Activated CD4-positive, alpha-beta T cell treated with anti-CD3 and anti-CD28 coated beads for 4 hours (primary cell): ENCODE measurements at places on chromosomes 12 and 14.
A peak's percentile ranks its signal among the peaks of the same experiment; 100 is the strongest.

- DNase-seq = no peak
Measured at GRCh38 chr12:124436366-124436765, 131.0 kb downstream of the NCOR2 start.

GRCh38 chr14:52801014-52801712 lies 9.8 kb upstream of the GNPNAT1 start:
- no peak for DNase-seq

DNA sequence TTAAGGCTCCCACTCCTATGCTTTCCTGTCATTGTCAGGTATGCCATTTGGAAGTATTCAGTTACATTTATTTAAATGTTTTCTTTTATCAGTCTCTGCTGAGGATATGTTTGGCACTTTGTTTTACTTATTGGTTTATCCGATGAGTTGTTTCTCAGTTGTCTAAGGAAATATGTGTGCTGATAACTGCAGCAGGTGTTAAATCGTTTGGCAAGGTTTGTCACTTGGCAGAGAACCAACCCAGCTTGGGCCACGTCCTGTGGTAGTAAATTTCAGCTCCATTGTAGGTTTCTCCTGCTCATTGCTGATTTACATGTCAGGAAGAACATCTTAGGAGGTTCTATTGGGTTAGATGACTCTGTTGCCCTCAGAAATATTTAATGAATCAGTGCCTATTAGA lies 22.0 kb upstream of the MGST1 start:
- no peak for DNase-seq

GRCh38 chr12:72738811-72739210 lies 466.6 kb downstream of the TRHDE start:
- DNase-seq = no peak

- DNase-seq = peak; percentile 85
Measured at GRCh38 chr14:24678801-24679247, 44.8 kb upstream of the GZMB start.

DNA sequence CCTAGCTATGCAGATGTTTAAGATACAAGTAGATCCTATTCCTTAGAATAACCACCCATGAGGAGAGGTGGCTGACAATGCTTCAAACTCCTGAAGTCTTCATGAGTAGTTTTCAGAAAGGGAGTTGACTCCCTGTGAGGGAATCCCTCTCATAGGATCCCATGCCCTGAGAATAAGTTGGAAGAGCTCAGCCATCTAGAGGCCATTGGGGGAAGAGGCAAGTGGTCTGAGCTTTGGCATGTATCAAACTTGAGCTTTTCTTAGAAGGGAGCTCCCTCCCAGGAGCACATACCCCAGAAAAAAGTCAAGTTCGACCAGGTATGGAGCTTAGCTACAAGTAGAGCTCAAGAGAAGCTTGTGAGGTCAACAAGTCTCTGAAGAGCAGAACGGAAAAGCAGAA lies 165.7 kb upstream of the RBM19 start:
- no peak for DNase-seq

DNA sequence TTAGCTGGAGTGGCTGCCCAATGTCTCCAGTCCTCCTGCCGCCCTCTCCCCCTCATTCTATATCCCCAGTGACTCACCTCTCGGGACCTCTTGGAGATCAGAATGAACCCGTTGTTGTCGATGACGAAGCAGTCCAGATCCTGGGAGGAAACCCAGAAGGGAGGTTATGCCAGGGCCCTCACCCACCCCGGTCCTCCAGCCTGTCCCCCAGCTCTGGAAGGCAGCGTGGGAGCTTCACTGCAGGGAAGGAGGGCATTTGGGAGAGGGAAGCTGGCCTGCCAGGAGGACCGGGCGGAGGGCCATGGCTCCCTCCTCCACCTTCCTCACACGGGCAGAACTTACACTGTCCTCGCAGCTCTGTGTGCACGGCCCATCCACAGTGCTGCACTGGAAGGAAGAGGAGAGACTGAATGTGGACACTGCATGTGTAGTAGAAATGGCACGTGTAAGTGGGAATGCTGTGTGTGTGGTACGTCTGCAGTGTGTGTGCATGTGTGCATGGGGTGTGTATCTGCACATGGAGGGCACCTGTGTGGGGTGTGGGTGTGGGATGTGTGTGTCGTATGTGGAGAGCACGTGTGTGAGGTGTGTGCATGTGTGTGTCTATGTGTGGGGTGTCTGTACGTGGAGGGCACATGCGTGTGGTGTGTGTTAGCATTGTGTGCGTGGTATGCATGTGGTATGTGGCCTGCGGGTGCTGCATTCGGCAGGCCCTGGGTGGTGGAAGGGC lies 10.0 kb upstream of the LRTM2 start:
- DNase-seq = no peak

DNA sequence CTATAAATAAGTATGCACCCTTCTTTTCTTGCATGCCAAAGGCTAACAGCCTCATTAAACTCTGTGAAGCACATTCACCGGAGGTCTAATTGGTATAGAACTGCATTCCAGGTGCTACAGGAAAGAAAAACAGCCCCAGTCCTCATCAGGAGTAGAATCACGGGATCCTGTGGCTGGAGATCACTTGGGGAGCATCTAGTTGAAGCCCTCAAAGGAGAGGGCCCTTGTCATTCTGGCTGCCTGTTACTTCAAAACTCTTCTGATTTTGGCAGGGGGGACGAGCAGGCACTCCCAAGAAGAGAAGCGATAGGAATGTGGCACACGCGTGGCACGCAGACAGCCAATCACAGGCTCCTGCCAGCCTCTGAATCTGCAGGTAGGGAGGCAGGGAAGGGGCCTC lies 154.4 kb downstream of the TTC7B start:
- no peak for DNase-seq

DNA sequence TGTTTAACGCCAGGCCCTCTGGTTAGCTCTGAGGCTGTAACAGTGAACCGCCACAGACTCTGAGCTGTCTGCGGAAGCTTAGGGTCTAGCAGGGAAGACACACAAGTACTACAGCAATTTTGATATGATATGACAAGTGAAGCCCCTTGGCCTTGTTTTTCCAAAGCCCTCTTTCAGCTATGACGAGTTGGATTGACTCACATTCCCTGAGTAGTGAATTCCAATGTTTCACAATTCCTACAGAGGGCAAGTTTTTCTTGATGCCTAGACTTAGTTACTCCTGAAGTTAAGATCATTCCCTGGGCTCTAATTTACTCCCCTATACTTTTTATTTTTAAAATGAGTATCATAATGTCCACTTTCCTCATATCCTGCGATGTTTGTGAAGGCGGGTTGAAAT lies 53.3 kb upstream of the CISTR start:
- no peak for DNase-seq

GRCh38 chr12:40469736-40470135 lies 222.5 kb upstream of the CNTN1 start:
- no peak for DNase-seq

DNA sequence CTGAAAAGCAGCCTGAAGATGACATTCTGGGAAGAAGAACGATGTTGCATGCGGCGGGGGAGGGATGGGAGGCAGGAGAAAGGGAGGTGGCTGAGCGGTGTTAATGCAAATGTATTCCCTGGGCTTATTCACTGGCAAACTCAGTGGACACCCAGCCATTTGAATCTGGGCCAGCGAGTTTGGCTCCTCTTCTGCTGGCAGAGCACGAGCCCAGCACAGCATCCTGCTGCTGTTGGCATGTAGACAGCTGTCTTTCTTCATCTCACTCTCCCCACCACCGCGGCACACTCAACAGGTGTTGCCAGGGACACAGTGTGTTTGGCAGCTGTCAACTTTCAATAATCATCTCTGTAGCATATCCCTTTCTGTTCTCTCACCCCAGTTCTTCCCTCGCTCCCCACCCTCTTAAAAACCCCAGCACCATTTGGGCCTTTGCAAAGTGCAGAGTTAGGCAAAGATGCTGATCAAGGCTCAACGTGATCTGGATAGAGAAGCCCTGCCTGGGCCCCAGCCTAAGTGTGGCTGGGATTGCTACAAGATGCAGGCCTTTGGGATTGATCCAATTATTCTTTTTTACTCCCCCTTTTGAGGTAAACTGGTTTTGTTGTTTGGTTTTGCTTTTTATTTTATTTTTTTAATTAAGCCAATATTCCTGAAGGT lies 131.9 kb downstream of the EXOC5 start:
- DNase-seq = no peak

DNA sequence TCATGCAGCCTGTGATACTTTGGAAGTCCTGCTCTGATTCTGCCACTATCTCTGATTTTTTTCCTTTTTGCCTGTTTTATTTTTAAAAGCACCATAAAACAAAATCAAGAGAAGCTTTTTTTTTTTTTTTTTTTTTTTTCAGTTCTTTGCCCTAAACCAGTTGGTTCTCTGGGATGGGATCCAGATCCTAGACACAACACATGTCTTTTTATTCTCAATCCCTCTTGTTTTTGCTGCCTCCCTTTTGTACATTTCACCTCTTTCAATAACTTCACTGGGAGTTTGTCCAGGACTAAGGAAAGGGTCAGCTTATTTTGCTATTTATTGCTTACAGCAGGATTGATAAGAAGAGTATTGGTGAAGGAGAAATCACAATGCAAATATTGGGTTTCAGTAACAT lies 139.4 kb downstream of the GRIP1 start:
- DNase-seq = no peak

DNA sequence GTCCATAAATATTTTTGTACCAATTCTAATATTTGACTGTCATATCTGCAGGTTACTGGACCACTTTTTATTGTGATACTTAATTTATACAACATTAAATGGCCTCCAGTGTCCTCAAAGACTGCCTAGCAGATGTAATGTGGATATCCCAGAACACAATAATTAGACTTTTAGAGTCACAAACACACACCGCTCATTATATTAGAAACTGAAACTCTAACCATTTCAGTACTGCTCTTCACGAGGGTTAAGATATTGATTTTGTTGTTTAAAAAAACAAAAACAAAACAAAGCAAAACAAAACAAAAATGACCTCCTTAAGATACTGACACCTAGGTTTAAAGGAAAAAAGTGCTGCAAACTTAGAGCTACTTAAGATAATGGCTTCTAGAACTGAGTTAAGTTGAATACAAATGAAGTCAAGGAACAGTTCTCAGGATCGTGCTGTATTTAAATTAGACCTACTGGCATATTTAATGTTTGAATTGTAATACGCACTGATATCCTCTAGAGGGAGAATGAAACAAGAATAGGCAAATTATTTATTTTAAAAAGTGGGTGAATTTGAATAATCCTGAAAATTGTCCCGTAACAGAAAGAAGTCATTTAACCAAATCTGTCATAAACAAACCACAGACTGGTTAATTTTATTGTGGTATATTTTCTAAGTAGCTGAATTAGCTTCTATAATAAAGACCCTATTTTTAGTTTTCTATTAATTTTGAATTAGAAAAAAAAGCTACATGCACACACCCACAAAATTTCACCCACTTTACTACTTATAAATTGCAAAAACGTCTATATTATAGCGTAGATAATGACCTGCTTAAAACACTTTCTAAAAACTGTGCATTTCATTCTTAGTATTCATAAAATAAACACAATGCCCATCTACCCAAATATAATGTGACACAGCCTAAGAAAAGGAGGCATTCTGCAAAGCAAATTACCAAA lies 395.2 kb upstream of the DCN start:
- DNase-seq = no peak

GRCh38 chr12:92042791-92043531 lies 102.7 kb downstream of the BTG1 start:
- no peak for DNase-seq

DNA sequence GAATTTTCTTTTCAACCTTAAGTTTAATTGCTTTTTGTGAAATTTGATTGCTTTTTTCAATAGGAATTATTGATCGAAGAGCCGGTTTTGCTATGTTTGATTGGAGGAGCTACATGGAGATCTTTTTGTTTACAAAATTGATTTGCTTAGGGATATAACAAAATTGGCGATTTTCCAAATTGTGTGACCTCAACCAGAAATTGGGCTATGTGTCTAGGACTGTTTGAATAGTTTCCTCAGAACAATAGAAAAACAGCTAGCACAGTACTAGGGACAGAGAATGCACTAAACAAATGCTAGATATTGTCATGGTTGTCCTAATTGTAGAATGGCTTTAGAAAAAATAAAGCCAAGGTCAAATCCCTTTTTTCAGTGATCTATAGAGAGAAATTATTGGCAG lies 2.4 kb downstream of the SLC17A8 start:
- no peak for DNase-seq

- DNase-seq = no peak
Measured at GRCh38 chr12:104072099-104072498, 7.8 kb downstream of the HCFC2 start.

DNA sequence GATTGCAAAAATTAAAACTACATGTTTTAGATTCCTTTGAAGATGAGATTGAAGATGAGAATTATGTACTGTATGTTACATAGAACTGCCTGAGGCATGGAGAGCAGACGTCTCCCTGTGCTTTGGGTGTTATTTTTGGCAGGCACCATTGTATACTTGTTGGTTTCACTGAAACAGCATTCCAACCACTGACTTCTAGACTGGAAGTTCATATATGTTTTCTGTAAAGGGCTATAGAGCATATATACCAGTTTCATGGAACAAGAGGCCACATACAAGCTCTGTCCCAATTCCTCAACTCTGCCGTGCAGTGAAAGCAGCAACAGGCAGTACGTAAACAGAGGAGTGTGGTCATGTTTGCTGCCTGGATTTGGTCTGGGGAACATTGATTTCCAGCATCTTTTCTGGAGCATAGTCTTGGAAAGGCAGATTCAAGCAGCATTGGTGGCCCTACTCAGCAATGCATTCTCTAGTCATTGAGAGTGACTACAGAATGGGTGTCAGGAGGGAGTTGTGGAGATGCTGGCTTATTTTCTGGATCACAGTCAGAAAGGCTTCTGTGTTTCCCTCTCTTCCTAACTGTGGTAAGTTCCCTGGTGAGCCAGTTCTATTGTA lies 57.6 kb upstream of the CNTN1 start:
- DNase-seq = no peak

GRCh38 chr14:34642595-34642994 lies 12.6 kb upstream of the SNX6 start:
- DNase-seq = no peak

DNA sequence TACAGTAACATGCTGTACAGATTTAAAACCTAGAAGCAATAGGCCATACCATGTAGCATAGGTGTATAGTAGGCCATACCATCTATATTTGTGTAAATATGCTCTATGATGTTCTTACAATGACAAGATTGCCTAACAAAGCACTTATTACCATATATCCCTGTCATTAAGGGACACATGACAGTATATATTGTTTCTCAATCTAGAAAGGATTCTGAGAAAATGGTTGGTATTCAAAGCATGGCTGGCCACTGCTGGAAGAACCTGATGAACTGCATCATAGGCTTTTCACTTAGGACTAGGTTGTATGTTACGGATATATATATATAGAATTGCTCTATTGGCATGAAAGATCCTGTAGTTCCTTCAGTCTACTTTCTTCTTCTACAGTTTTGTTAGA lies 125.2 kb upstream of the SLC38A2 start:
- no peak for DNase-seq

DNA sequence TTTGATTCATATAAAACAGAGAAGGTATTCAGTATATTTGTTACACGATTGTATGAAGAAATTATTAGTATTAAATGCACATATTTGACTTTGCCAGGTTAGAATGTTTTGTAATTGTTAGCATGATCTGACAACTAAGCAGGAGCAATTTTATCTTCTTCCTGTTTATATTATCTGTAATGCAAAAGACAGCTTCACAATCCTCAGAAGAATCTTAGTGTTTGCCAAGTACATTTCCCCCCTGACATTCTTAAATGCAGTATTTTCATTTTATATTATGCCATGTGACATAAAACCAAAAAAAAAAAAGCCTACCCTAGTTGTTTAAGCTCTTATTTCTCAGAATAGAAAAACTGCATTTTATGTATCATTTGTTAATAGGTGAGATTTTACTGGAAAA lies 469.4 kb downstream of the FOXG1 start:
- no peak for DNase-seq

- DNase-seq = no peak
Measured at GRCh38 chr14:54653712-54654469, 87.0 kb downstream of the SAMD4A start.

GRCh38 chr14:64755781-64756221 lies 51.6 kb downstream of the PLEKHG3 start:
- peak; percentile 72 for DNase-seq
